ENCODE measurements at places on chromosomes 1 and 21.

- DNase-seq: no peak
Measured at GRCh38 chr1:231395998-231396390, 26.1 kb downstream of the EGLN1 start.

DNA sequence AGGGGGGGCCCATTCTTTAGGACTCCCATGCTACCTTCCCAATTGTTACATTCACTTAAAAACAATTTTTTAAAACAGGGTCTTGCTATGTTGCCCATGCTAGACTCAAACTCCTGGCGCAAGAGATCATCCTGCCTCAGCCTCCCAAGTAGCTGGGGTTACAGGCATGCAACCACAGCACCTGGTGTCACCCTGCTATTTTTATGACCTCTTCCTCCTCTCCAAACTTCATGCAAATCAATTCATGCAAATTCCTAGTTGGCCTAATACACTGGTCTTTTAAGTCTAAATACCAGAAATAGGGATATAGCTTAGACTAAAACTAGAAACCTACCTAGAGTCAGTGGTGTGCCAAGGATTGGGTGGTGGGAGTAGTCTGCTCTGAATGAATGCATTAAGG lies 30.1 kb downstream of the CDKN2C start:
- DNase-seq: no peak

GRCh38 chr1:62628506-62628905 lies 31.2 kb downstream of the ANGPTL3 start:
- no peak for DNase-seq

- no peak for DNase-seq
Measured at GRCh38 chr1:184014271-184014670, 23.3 kb downstream of the COLGALT2 start.

DNA sequence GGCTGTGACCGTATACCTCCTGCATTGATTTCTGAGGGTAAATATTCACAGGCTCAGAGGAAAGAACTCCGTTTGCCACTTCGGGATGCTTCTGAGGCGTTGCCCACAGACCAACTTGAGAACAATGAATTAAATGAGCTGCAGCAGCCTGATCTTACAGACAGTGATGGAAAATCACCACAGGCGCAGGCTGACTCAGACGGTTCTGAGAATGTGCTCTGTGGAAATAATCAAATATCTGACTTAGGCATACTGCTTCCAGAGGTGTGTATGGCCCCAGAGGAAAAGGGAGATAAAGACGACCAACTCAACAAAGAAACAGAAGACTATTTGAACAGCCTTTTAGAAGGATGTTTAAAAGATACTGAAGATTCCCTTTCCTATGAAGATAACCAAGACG lies 76.7 kb upstream of the SCCPDH start:
- DNase-seq: no peak

GRCh38 chr21:17393413-17393812 lies 119.4 kb upstream of the CXADR start:
- no peak for DNase-seq

DNA sequence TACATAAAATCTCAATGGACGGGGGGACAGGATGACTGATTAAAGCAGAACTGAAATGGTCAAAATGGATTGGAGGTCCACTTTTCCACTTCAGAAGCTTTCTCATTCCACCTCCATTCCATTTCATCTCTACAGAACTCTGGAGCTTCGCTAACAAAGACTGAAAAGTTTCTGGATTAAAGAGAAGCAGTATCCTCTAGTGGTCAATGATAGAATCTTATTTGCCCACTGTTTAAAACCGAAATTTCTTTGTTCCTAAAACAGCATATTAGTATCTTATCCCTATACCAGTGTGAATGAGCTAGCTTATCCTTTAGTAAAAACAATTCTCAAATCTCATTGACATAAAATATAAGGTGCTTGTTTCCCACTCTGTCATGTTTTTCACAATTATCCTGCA lies 890.6 kb downstream of the KCNT2 start:
- no peak for DNase-seq

DNA sequence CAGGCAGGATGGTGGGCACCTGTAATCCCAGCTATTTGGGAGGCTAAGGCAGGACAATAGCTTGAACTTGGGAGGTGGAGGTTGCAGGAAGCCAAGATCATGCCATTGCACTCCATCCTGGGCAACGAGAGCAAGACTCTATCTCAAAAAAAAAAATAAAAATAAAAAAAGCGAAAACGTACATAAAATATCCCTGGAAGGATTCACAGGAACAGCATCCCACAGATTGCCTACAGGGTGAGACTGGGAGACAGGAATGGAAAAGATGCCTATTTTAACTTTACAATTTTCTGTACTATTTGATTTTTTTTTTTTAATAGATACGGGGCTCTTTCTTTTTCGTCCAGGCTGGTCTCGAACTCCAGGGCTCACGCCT lies 604 bp upstream of the NBPF3 start:
- DNase-seq: no peak

DNA sequence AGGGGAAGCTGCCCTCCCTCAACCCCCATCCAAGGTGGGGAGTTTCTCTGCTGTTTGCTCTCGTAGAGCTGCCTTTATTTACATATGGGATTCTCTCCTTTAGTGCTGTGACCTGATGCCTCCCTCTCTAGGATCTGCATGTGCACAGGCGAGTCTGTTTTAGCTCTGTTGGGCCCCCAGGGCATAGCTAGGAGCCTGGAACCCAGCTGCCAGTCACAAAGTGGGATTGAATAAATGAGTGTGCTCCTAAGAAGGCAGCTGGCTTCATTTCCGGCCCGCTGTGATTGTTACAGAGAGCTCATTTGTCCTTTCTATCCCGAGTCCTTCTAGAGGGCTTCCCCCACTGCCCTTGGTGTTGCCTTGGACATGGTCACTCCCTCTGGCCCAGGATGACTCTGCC lies 176.6 kb downstream of the GRIK3 start:
- no peak for DNase-seq

DNA sequence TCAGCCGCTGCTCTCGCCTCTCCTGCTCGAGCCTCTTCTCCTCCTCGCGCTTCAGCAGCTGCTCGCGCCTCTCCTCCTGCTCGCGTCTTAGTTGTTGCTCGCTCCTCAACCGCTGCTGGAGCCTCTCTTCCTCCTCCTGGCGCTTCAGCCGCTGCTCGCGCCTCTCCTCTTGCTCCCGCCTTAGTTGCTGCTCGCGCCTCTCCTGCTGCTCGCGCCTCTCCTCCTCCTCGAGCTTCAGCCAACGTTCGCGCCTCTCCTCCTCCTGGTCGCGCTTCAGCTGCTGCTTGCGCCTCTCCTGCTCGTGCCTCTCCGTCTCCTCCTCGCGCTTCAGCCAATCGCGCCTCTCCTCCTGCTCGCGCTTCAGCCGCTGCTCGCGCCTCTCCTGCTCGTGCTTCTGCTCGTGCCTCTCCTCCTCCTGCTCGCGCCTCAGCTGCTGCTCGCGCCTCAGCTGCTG lies 3.7 kb downstream of the TCHH start:
- DNase-seq: no peak

- DNase-seq: no peak
Measured at GRCh38 chr1:196887515-196888239, at the start of gene CFHR4. TSS of gene CFHR4 (plus strand) at chr1:196888052. CDS start at chr1:196888151, 99 bp downstream.

DNA sequence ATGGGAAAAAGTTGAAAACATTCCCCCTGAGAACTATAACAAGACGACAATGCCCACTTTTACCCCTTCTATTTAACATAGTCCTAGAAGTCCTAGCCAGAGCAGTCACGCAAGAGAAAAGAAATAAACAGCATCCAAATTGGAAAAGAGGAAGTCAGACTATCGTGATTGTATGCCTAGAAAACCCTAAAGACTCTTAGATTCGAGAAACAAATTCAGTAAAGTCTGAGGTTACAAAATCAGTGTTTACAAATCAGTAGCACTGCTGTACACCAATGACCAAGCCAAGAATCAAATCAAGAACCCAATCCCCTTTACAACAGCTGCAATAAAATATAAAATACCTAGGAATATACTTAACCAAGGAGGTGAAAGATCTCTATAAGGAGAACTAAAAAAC lies 72.4 kb downstream of the POU2F1 start:
- DNase-seq: no peak

DNA sequence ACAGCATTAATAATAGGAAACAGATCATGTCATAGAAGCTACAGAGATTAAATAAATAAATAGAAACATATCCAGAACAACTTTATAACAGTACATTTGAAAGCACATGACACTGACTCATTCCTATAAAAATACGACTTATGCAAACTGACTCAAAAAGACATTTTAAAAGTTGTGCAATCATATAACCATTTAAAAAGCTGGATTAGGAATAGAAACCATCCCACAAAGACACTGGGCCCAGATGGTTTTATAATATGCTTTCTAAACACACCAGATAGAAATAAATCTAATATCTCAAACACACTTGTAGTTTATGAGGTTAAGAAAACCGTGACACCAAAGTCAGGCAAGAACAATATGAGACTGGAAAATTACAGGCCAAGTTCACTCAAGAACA lies 47.6 kb downstream of the MATN1 start:
- DNase-seq: no peak
